Gastroesophageal sphincter (tissue), 4 donors: ENCODE measurements at places on chromosomes 16 and 17. TPM values are rescaled to one million over a fixed set of nuclear protein-coding genes. Genes with fewer than 3 reads are reported as not detected.

DNA sequence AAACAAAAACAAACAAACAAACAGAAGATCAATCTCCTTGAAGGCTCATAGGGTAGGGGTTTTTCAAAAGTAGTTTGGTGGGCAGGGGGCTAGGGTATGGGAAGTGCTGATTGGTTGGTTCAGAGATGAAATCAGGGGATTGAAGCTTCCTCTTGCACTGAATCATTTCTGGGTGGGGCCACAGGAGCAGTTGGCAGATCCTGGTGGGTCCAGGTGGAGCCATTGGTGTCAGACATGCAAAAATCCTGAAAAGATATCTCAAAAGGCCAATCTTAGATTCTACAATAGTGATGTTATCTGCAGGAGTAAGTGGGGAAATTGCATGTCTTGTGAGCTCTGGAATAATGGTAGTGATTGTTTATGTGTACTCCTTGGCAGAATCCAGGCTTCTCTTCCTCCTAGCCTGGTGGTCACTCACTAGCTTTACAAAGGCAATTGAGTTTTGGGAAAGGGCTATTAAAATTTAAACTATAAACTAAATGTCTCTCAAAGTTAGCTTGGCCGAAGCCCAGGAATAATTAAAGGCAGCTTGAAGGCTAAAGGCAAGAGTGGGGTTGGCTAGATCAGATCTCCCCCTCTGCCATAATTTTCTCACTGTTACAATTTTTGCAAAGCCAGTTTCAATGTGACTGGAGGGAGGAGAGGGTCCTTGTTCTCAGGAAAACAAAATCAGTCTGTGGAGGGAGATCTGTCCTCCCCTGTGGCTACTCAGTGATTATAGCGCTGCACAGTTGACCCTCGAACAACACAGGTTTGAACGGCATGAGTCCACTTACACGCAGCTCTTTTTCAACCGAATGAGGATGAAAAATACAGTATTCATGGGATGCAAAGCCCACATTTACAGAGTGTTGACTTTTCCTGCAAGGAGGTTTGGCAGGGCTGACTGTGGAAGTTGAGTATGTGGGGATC is 45.2 kb downstream of the RNF112 start:
- no peak overlapping the region for H3K4me3 ChIP-seq
- no peak for ATAC-seq
- H3K4me1 ChIP-seq = no peaks in the 10 kb centered on the region
- no peaks in the 10 kb centered on the region for H3K27me3 ChIP-seq
- no peak overlapping the region for H3K27ac ChIP-seq

GRCh38 chr17:38727736-38728135 is 2.4 kb upstream of the CISD3 start:
- no peak overlapping the region for H3K27ac ChIP-seq
- H3K4me1 ChIP-seq = peaks cover 62% of the 10 kb centered on the region
- H3K36me3 ChIP-seq = no peaks in the 10 kb centered on the region

TMIGD1 gene
- total RNA-seq = not detected

WFDC1 gene
- total RNA-seq = 32.6 TPM

- H3K4me3 ChIP-seq = no peak overlapping the region
- no peaks in the 10 kb centered on the region for H3K36me3 ChIP-seq
- H3K27me3 ChIP-seq = peaks cover 5% of the 10 kb centered on the region
- H3K4me1 ChIP-seq = peaks cover 7% of the 10 kb centered on the region
Measured at GRCh38 chr16:14354561-14355351, 275.3 kb downstream of the PARN start.

DNA sequence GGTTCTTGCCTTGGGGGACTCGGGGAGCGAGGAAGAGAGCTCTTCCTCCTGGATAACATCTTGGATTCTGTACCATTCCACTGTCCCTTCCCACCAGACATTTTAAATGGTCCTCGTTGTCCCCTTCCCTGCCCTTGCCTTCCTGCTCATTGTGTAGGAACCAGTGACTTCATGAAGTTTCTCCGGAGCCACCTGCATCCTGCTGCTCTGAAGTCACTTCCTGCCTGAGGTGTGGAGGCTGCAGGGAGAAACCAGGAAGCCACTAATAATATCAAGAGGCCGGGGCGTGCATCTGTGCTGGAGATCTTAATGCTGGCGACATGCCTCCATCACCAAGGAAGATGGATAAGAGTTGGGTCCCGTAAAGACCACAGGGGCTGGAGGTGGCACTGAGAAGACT is 6.2 kb upstream of the SLC16A13 start:
- H3K27ac ChIP-seq = peak overlapping the region; percentile 33
- H3K4me3 ChIP-seq = no peak overlapping the region
- H3K4me1 ChIP-seq = no peaks in the 10 kb centered on the region
- no peaks in the 10 kb centered on the region for H3K36me3 ChIP-seq
- peaks cover 15% of the 10 kb centered on the region for H3K27me3 ChIP-seq
- peak; percentile 48 for ATAC-seq

GRCh38 chr17:45222996-45223538 is 1.4 kb downstream of the FMNL1 start:
- peaks cover 43% of the 10 kb centered on the region for H3K27me3 ChIP-seq
- H3K4me1 ChIP-seq = no peaks in the 10 kb centered on the region
- no peaks in the 10 kb centered on the region for H3K36me3 ChIP-seq
- peak overlapping the region; percentile 69 for H3K4me3 ChIP-seq
- H3K27ac ChIP-seq = peak overlapping the region; percentile 78

DNA sequence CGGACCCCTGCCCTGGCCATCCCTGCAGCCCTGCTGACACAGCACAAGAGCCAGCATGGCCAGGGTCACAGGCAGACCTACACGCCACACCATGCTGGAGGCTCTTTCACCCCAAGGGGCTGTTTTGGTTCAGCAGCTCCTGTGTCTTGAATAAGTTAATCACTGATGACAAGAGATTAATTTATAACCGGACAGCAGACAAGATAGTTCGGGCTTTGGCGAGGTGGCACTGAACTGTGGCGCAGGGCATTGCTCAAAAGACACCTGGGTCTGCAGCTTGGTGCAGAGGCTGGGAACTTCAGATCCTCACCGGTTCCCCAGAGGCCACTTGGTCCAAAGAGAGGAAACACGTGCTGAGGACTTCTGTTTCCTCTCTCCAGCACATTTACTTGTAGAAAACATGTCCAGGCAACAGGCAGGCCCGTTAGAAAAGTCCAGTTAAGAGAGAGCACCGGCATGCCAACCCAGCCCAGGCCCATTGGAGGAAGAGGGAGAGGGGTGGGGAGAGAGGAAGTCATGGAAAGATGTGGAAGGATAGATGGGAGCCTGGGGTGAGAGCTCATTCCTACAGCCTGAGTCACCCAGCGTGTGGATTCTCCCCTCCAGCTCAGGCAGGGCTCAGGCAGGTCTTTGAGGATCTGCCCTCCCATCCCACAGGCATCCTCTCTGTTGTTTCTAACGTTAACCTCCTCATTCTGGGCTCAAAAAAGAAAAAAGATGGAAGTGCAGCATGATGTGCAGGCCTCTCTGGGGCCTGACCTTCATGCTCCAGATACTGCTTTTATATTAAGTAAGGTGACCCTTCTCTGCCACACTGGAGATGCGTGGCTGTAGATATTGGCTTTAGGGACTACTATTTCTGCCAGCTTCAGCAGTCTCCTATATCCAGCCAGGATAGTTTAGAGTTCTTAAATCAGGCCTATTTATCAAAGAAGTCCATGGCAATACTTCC is 80.0 kb upstream of the HNF1B start:
- H3K27me3 ChIP-seq = peaks cover 10% of the 10 kb centered on the region
- no peak overlapping the region for H3K4me3 ChIP-seq
- no peaks in the 10 kb centered on the region for H3K36me3 ChIP-seq
- no peak for ATAC-seq
- no peaks in the 10 kb centered on the region for H3K4me1 ChIP-seq

DNA sequence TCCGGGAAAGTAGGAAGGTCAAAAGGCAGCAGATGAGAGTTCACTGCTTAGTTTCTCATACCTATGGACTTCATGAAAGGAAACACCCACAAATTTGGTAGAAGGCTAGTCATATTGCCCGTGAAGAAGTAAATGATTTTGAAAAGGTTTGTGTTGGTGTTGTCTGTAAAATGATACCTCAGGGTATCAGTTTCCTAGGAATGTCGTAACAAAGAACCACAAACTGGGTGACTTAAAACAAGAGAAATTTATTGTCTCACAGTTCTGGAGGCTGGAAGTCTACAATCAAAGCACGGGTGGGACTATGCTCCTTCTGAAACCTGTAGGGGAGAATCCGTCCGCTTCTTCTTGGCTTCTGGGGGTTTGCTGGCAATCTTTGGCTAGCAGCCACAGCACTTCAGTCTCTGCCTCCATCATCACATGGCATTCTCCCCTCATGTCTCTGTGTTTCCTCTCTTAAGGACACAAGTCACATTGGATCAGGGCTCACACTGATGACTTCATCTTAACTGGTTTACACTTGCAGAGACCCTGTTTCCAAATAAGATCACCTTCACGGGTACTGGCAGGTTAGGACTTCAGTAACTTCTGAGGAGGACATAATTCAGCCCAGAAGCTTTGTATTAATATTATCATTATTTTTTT is 2.0 kb upstream of the NAE1 start:
- peaks cover 3% of the 10 kb centered on the region for H3K4me1 ChIP-seq
- ATAC-seq = no peak
- no peaks in the 10 kb centered on the region for H3K27me3 ChIP-seq

GRCh38 chr16:13634959-13635358 is 285.0 kb upstream of the ERCC4 start:
- no peak for ATAC-seq
- no peaks in the 10 kb centered on the region for H3K4me1 ChIP-seq
- no peak overlapping the region for H3K4me3 ChIP-seq
- H3K27me3 ChIP-seq = no peaks in the 10 kb centered on the region
- H3K36me3 ChIP-seq = no peaks in the 10 kb centered on the region

GRCh38 chr16:56370875-56371659 is 54.3 kb downstream of the AMFR start:
- no peak for ATAC-seq
- peak overlapping the region; percentile 11 for H3K27ac ChIP-seq
- no peaks in the 10 kb centered on the region for H3K27me3 ChIP-seq
- H3K4me3 ChIP-seq = no peak overlapping the region
- peaks cover 9% of the 10 kb centered on the region for H3K4me1 ChIP-seq
